Stimulated activated CD4-positive, alpha-beta T cell treated with anti-CD3 and anti-CD28 coated beads, Interleukin-2, amount 100 ng/mL, for 4 hours (primary cell): ENCODE measurements at places on chromosomes 11 and 22.

DNA sequence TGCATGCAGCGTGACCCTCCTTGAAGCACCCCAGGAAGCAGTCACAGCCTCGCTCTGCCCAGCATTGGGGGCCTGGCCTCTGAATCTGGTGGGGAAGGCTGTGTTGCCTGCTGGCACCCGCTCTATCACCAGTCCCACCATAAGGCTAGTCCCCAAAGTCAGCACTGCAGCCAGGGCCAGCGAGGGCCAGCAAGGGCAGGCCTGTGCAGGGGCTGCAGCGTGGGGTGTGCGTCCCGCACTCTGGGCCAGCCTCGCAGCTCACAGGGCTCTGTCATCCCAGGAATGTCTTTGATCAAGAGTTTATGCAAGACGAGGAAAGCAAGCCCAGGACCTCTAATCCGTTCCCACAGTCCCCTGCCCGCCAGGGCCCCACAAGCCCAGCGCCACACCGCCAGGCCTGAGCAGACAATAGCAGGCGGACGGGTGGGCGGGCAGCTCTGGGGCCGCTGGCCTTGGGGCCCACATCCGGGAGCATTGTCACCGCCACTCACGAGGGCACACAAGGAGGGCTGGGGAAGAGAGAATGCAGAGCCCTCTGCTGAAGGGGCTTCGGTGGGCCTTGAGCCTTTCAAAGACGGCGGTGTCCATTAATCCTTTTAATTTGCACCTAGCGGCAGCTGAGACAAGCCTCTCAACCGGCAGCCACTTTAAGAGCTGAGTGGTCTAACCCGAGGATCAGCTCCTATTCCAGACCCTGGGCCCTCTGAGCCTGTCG lies 17.1 kb downstream of the LTO1 start:
- no peak for DNase-seq

GRCh38 chr11:66264914-66265313 lies 3.5 kb upstream of the RAB1B start:
- DNase-seq, result no peak

DNA sequence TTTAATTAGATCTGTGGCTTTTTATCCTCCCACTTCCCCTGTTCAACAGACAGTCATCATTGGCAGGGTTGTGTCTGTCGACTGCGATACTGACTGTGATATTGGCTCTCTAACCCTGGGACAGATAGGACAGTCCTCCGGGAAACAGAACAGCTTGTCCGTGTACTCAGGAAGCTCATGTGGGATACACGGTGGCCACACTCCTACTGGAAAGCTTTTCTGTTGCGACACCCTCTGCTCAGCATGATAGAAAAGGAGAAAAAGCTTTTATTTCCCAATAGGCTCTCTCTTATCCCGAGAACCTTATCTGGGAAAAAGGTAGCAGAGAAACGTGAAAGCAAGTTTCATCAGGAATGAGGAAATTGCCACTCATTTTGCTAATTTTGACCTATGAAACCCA lies 60.4 kb upstream of the HSPA8 start:
- no peak for DNase-seq

- no peak for DNase-seq
Observed at GRCh38 chr11:61855939-61856680, 28.0 kb downstream of the FADS2 start.

DNA sequence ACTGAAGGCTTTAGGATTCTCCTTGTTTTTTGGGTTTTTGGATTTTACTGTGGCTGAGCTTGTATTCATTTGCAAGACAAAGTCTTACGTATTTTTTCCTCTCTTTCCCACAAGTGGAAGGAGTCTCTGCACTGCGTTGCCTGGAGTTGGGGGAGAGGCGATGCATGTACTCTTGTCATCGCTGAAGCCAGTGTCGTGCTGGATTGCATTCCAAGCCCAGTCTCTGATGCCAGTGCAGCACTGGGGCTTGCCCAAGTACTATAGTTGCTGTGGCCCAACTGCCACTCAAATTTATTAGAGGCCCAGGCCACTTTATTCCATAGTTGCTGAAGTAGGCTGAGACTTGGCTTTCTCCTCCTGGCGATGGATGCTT lies 230.2 kb downstream of the DYNC2H1 start:
- DNase-seq, result no peak

DNA sequence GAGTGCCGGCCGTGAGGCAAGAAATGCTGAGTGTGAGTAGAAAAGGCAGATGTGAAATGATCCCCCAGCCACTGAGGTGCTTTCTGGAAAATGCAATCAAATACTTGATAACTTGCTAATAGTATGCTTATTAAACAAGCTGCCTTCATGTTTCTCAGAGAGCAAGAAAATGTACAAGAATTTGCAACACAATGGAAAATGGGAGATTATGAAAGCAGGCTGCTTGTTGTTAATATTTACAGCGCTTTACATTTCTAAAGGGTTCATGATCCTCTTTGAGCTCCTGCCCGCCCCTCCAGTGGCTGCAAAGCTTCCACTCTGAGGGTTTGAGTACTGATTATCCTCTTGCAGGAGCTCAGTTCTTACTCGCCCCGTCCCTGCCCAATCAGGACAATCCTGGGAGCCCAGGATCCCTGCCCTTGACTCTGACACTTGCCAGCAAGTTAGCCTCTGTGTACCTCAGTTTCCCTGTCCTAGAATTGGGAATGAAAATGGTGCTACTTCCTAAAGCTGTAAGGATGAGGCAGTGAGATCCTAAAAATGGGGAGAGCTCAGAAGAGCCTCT lies 645.1 kb downstream of the TBC1D22A start:
- DNase-seq, result no peak
